ENCODE measurements at places on chromosomes 1 and 21.

GRCh38 chr21:34023691-34024373, 49.5 kb upstream of the MRPS6 start:
- DNase-seq: no peak

DNA sequence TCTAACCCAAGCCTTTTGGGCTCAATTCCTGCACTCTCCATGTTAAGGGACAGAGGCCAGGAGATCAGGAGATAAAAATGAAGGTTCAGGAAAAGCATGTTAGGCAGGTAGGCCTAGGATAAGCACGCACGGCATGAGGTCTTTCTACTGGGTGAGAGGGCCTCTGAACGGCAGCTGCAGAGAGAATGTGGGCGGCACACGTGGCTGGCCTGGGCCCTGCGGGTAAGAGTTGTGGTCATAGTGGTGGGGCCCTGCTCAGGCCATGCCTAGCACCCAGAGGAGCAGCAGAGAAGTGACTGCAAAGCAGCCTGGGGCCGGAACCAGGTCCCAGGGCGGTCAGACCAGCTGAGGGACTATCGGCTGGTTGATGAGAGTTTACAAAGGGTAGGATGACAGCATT, 7.5 kb upstream of the FOXO6 start:
- no peak for DNase-seq

GRCh38 chr1:33609739-33610138, 137.3 kb downstream of the ZSCAN20 start:
- DNase-seq: no peak

GRCh38 chr1:48572646-48573258, 100.7 kb upstream of the SPATA6 start:
- no peak for DNase-seq

GRCh38 chr1:71656902-71657301, 576.1 kb upstream of the ZRANB2 start:
- no peak for DNase-seq

DNA sequence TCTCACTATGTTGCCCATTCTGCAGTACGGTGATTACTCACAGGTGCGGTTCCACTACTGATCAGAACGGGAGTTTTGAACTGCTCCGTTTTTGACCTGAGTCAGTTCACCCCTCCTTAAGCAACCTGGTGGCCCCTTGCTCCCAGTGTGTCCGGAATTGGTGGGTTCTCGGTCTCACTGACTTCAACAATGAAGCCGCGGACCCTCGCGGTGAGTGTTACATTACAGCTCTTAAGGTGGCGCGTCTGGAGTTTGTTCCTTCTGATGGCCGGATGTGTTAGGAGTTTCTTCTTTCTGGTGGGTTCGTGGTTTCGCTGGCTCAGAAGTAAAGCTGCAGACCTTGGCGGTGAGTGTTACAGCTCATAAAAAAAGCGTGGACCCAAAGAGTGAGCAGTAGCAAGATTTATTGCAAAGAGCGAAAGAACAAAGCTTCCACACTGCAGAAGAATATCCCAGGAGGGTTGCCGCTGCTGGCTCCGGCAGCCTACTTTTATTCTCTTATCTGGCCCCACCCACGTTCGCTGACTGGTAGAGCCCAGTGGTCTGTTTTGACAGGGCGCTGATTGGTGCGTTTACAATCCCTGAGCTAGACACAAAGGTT, 17.6 kb upstream of the PARP1 start:
- peak; percentile 15 for DNase-seq

GRCh38 chr1:93661829-93662474, 19.7 kb downstream of the BCAR3 start:
- DNase-seq: no peak

DNA sequence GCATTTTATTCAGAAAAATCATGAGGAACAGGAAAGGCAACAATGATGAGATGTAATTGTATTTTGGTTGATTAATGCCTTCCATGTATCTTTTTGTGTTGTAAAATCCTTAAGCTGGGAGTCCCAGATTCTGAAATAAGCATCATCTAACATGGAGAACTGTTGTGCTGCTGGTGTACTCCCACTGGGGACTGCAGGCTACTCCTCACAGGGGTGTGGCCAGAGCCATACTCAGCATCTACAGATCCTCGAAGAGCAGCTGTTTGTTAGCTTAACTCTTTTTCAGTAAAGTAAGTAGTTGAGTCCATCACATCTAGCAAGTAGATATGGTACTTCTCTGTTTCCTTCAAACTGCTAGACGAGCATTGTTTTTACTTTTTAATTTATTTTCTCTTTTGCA, 358.0 kb downstream of the BRINP3 start:
- DNase-seq: no peak

DNA sequence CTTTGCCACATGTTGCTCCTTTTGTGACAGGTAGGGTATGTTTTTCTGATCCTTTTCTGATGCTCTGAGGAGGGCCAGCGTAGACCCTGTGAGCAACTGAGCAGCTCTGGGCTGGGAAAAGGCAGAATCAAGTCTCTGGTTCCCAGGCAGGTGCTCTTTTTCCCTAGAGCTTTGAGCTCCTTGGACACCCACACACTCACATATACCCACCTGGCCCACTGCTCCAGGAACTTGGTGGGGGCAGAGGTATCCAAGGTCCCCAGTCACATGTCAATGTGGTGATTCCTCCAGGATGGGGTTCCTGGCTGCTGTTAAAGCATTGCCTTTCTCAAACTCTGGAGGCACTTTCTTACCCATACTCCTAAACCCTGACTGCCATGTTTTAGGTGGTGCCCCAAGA, 5.4 kb downstream of the CD2 start:
- no peak for DNase-seq

GRCh38 chr1:45787905-45788304, 15.5 kb upstream of the MAST2 start:
- no peak for DNase-seq

DNA sequence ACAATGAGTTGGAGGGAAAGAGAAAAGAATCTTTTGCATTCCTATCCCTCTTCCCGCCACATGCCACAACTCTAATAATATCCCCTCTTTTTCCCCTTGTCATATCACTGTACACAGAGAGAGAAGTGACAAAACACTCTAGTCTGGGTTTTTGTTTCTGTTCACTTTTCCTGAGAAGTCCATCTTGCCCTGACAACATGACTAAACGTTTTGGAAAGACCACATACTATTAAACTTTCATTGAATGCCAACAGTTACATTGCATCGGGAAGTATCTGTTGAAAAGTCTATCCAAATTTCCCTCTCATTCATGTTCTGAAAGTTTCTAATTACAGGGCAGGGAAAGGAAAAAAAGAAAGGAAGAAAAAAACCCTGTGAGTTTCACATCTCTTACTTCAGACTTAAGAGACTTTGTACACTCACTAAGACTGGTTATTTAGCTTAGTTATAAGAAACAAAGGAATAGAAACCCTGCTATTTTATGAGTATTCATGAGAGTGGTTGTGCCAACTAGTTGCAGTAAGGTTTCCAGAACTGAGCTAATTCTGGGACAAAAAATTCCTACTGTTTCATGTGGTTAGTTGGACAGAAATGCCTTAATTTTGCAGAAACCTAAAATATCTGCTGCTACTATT, 16.9 kb downstream of the PLA2G4A start:
- DNase-seq: no peak

DNA sequence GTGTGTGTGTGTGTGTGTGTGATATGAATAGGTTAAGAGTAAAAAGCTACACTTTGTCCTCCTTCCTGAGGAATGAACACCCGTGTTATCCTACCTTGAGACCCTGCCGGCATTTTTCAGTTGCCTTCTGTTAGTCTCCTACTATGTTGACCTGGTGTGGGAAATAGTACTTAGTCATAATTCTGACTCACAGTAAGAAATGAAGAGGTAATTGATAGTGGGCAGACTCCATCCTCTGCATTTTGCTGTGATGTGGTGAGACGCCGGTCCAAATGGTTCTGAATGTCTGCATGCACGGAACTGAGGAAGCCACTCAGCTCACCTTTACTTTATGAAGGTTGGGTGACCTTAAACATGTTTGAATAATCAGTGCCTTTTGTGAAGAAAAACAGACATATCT, 12.6 kb downstream of the CD101 start:
- no peak for DNase-seq

- no peak for DNase-seq
Measured at GRCh38 chr1:84855691-84856630, 37.0 kb downstream of the LPAR3 start.

DNA sequence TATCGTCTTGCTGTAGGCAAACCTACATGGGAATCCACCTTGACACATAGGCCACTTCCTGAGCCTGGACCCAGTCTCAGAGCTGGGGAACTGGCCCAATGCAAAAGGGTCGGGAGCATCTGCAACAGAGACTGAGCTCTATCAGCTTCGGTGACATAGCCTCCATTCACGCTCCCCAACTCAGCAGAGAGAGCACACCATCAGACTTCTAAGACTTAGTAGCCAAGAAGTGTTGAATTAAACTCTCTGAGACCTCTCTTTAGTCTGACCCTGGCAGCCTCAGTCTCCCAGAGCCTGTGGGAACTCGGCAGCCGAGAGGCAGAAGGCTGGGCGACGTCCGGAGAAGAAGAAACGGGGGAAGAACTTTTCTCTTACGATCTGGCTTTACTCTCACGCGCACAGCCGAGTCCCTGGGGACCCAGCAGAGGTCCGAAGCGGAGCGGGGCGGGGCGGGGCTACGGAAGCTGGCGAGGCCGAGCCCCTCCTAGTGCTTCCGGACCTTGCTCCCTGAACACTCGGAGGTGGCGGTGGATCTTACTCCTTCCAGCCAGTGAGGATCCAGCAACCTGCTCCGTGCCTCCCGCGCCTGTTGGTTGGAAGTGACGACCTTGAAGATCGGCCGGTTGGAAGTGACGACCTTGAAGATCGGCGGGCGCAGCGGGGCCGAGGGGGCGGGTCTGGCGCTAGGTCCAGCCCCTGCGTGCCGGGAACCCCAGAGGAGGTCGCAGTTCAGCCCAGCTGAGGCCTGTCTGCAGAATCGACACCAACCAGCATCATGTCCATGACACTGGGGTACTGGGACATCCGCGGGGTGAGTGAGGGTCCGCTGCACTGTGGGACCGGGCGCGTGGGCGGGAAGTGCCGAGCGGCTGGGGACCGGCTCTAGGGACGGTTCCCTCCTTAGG, at the start of gene GSTM4:
TSS of gene GSTM4 (plus strand) at position 485 of the 905 bp plus-strand sequence. CDS start at position 776, 291 bp downstream.
- peak; percentile 47 for DNase-seq

GRCh38 chr1:174407665-174408064, 40.1 kb upstream of the GPR52 start:
- no peak for DNase-seq

GRCh38 chr1:2247760-2248126, 19.6 kb downstream of the SKI start:
- DNase-seq: no peak

Measured in activated gamma-delta T cell treated with anti-CD3 and anti-CD28 coated beads, Interleukin-2, amount 50 U/mL, for 16 hours (primary cell).